NCI-H187 (cell line): ENCODE measurements at places on chromosomes 7 and 10.
A peak's percentile ranks its signal among the peaks of the same experiment; 100 is the strongest.

DNA sequence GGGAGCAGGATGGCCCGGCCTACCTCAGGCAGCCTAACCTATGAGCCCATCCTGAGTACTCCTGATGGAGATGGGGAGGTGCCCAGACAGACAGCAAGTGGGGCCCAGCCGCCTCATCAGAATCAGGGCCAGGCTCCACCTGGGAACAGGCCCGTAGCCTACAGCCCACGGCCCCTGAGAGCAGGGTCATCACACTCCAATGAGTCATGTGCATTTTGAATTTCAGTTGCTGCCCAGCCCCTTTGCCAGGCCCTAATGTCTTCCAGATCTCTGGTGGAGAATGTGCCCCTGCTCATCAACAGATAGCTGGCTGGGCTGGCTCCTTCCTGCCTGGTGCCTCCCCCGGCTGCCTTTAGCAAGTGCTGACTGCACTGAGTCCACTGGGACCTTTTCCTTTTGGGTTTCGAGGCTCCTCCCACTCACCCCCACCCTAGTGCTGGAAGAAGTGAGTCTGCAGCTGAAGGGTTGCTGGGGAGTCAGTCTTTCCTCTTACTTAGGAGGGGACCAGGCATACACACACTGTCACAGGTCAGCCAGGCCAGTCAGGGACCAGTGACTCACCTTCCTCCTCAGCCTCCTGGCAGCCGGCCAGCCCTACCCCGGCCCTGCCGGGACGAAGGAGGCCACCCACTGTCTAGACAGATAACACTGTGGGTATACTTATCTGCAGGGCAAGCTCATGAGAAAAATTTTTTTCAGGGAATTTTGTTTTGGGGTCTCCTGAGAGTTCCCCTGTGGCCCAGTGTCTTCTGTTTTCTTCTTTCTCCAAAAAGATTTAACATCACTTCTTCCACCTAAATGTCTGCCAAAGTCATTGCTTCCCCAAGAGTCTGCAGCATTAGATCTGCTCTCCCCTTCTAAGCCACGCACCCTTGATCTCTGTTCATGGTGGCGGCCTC lies 9.1 kb upstream of the ASIC3 start:
- DNase-seq: no peak

DNA sequence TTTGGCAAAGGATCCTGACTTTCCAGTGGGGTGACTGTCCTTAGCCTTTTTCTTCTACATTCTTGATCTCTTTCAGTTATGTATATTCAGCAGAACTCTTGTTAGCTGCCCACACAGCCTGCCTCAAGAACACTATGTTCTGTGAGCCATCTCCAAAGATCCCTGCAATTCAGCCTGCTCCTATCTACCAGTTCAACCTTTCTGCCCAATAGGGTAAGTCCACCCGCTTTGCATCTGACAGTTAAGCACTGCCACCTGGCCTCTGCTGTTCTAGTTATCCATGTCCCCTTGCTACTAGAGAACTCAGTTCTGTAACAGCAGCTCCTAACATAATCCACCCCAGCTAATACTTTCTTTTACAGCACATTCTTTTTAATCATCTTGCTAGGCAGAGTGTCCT lies 13.5 kb downstream of the OR9A2 start:
- DNase-seq: no peak

- DNase-seq: no peak
These were observed 982 bp downstream of the IDI1 start for GRCh38 chr10:1047937-1048336.

GRCh38 chr10:112834751-112835181 lies 115.3 kb upstream of the TCF7L2 start:
- DNase-seq: peak; percentile 28

DNA sequence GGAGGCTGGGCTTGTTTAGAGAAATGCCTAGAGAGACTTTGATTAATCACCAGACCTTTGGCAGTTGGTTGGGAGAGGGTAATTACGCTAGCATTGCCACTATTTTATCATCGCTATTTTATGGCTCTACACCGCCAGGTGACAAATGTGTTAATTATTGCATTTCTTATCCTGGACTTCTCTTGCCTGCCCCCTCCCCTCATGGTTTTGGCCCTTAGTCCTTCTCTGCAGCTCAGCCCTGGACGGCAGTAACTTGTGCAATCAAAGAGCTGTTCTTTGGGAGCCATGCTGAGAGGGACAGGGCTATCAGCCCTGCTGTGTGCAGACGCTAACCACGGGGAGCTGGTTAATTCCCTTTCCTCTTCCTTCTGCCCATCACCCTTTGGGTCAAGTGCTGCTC lies 585.0 kb downstream of the AUTS2 start:
- DNase-seq: no peak

GRCh38 chr7:49398746-49399145 lies 374.7 kb upstream of the VWC2 start:
- no peak for DNase-seq

DNA sequence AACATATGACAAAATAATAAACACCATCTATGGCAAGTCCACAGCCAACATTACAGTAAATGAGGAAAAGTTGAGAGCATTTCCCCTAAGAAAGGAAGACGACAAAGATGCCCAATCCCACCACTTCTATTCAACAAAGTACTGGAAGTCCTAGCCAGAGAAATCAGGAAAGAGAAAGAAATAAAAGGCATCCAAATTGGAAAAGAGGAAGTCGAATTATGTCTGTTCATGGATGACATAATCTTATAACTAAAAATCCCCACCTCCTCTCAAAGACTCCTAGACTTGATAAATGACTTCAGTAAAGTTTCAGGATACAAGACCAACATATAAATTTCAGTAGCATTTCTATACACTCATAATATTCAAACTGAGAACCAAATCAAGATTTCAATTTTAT lies 288.5 kb upstream of the POT1 start:
- DNase-seq: no peak

GRCh38 chr7:92615861-92616260 lies 25.7 kb upstream of the FAM133B start:
- no peak for DNase-seq

- DNase-seq: no peak
These were observed 11.4 kb downstream of the KDM7A start for GRCh38 chr7:140165422-140165821.

DNA sequence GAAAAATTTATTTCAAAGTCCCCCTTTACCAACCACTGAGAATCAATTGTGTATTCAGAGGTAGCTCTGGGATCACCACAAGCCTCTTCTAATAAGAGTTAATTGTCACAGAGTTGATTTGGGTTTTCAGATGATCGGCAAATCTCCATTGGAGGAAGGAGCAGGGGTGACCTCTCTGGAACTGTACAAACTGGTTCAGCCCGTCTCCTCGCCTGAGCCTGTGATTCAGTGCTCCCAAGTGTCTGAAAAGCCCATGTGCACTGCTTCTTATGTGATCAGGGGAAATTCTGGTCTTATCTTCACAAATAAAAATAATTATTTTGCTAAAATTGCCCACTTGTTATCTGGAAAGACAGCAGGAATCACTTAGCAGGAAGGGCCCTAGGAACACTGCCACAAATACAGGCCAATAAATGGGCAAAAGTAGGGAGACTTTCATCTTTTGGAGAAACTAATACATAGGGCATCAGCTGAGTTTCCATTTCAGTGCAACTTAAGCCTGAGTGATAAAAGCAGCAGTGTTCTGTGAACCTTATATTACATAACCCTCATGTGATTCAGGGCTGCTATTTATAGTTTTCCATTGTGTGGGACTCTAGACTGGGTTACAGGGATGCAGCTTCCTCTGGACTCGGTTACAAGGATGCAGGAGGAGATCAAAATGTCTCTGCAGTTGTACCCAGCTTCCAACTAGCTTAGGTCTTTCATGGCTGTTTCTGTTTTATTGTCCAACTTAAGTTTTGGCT lies 32.3 kb downstream of the CDK1 start:
- no peak for DNase-seq

GRCh38 chr10:27446091-27446918 lies 57.8 kb upstream of the RAB18 start:
- no peak for DNase-seq

GRCh38 chr10:89391907-89392756 lies at the start of gene IFIT1:
IFIT1 (plus strand) TSS chr10:89392623; CDS start chr10:89392713, 90 bp downstream.
- no peak for DNase-seq

DNA sequence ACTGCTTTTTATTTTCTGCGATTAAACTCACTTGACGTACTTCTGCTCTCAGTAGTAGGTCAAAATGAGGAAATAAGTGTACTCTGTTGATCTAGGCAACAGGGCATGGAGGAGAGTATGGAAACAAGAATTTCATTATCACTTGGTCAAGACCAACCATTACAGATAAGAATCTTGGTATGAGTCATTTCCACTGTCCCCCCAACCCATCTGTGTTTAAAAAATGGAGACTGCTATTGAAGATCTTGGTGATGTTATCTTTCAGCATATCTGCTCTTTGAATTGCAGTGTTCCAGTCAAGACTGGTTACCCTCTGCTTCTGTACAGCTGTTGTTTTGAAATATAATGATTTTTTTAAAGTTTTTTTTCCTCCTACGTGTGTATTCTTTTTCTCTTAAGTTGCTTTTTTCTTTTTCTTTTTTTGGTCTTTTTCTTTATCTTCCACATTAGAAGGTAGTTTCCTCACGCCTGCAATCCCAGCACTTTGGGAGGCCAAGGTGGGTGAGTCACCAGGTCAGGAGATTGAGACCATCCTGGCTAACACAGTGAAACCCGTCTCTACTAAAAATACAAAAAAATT lies 11.7 kb downstream of the STAM start:
- no peak for DNase-seq

DNA sequence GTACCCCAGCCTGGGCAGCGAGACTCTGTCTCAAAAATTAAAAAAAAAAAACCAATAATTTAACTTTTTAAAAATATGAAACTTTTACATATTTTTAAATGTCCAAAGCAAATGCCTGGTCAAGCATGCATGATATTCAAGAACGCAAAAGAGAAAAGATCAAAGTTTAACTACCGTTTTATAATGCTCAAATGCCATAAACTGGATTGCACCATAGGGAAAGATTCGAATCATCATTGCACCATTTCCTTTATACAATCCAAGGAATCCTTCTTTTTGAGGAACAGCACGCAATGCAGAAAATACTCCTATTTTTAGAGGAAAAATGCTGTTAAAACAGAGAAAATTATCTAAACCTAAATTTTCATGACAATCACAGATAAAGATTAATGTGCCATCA lies 20.9 kb downstream of the SLC25A16 start:
- no peak for DNase-seq

DNA sequence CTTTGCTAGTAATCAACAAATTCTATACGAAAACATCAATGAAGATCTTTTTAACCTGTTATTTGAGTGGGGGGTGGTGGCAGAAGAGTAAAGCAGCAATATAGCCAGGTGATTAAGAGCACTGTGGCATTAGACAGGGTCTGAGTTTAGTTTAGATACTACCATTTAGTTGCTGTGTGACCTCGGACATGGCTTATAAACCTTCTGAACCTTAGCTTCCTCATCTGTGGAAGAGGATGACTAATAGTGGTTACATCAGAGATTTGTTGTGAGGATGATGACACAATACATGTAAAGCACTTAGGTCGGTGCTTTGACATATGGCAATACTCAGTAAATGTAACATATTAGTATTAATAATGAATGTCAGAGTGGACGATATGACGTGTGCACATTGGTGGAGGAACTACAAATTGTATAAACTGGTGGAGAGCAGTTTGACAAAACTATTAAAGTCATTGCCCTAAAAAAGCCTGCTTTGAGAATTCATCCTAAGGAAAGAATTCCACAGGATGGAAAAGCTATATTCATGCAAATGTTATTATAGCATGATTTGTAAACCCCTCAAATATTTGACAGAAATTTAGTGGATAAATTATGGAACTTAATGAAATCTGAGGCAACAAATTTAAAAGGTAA lies 24.3 kb downstream of the SPAG6 start:
- DNase-seq: no peak

- no peak for DNase-seq
These were observed 2.4 kb downstream of the TLL2 start for GRCh38 chr10:96511044-96511945.

- no peak for DNase-seq
These were observed 157.2 kb upstream of the SLC25A13 start for GRCh38 chr7:96479015-96479645.

GRCh38 chr7:151595702-151596350 lies 76.1 kb upstream of the RHEB start:
- DNase-seq: no peak

GRCh38 chr10:25901199-25901598 lies 32.8 kb upstream of the MYO3A start:
- no peak for DNase-seq

- no peak for DNase-seq
These were observed 1.4 kb downstream of the FGFBP3 start for GRCh38 chr10:91907914-91908336.

DNA sequence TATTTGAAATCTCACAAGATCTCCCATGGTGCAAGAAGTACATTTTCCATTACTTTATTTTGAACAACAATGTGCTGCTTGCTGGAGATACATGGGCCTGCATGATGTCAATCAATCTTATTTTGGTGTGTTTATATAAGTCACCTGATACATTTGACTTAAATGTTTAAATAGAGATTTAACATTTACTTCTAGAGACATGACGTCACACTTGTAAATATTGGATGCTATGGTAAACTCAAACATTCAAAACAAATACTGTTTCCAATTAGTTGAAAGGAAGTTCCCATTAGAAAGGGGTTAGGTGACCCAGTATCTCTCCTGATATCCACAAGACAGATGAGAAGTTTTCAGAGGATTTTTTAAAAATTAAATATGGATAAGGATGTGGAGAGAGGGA lies 214.5 kb downstream of the NSUN6 start:
- no peak for DNase-seq

GRCh38 chr10:62388328-62388727 lies 14.2 kb downstream of the ZNF365 start:
- DNase-seq: no peak

- DNase-seq: no peak
These were observed 177.1 kb downstream of the ZNF248 start for GRCh38 chr10:37680243-37680683.

DNA sequence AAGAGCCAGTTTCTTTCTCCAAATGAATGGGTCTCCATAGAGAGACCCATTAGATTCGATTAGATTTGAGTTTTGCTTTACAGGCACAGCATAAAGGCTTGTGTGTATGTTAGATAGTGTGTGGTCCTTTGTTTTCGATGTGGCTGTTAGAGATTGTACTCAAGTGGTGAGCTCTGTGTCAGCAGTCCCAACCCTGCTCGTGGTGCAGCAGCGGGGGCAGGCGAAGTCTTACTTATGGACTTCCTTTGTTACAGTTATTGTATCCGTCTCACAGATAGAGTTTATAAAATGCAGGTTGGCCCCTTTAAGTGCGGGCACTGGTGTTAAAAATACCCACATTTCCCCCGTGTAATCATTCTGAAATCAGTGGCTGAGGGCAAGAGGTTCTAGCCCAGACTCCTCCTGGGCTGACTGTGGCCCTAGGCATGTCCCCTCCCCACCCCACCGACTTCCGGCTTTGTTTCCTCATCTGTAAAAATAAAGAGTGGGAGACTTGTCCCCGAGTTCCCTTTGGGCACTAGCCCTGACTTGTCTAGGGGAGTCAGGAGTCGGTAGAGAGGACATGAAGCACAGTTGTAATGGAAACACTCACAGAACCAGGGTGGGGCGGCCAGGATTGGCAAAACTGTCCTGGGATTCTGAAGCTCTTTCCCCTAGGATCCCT lies 28.6 kb downstream of the MTURN start:
- peak; percentile 67 for DNase-seq

GRCh38 chr10:84698989-84699388 lies 370.6 kb downstream of the CCSER2 start:
- DNase-seq: no peak

GRCh38 chr10:132401401-132402118 lies 4.6 kb downstream of the PWWP2B start:
- DNase-seq: no peak
